ENCODE measurements at places on chromosomes 5 and 9.
A peak's percentile ranks its signal among the peaks of the same experiment; 100 is the strongest.

GRCh38 chr9:4579001-4579400 lies 83.1 kb upstream of the PLPP6 start:
- no peak for DNase-seq

DNA sequence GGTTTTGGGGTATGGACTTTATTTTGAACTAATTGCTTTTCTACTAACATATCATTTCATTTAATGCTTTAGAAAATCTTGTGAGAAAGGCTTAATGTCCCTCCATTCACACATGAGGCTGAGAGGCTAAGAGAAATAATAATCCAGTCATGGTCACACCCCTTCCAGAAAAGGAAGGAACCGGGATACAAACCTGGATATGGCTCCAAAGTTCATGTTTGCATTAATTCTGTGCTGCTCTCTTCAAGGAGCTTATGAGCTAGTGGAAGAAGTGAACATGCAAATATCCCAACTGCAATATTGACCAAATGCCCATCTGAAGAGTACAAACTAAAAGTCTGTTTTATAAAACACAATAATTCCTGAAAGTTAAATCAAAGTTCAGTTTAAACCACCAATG lies 732.1 kb upstream of the RIOK2 start:
- DNase-seq = no peak

DNA sequence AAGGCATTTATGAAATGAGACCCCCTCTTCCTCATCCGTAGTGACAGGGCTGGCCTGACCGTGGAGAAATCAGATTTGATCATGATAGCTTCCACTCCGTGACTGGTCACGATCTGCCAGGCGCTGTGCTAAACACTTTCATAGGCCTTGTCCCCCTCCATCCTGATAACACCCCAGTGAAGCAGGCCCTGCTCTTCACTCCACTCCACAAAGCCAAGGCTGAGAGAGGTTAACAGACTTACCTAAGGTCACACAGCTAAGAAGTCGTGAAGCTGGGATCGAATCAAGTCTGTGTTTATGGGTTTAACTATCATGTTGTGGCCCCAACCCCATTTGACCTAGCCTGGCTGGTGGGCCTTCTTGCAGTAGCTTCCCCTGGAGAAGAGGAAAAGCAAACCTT lies 53.3 kb upstream of the IL17B start:
- DNase-seq = no peak

- DNase-seq = peak; percentile 53
These were observed 20.9 kb downstream of the CSF2 start for GRCh38 chr5:132094393-132095076.

- DNase-seq = no peak
These were observed 16.1 kb downstream of the NOTCH1 start for GRCh38 chr9:136529516-136530460.

DNA sequence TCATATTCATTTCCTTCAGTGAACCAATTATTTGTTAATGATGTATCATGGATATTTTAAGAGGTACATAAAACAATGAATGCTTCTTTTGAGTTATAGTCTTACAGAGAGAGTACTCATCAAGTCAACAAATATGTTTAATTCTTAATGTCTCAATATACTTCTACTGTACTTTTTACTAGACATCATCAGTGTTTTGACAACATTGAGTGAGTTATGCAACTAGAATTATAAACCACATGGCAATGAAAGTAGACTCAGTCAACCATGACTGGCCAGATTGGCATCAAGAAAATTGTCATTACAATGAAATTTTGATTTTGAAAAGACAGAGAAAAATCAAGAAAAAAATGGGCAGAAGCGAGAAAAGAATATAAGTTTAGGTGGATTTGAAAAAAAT lies 1248.1 kb upstream of the CDH18 start:
- DNase-seq = no peak

GRCh38 chr9:2032234-2032633 lies 17.1 kb downstream of the SMARCA2 start:
- no peak for DNase-seq

DNA sequence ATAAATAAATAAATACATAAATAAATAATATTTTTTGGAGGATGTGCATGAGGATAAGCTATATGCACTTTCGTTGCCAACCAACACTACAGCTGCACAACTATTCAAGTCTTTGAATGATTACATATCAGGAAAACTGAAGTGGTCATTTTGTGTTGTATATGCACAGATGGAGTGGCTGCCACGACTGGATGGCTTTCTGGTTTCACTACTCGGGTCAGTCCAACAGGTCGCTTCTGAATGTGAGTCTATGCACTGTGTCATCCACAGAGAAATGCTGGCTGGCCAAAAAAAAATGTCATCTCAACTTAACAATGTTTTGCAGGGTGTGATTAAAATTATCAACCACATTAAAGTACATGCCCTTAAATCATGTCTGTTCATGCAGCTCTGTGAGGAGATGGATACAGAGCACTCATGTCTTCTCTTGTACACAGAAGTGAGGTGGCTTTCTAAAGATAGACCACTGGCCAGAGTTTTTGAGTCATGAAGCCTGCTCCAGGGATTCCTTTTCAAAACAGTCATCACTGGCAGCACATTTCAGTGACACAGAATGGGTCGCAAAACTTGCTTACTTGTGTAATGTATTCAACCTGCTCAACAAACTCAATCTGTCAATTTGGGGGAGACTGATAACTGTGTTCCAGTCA lies 589.8 kb upstream of the CYLC2 start:
- DNase-seq = no peak

GRCh38 chr5:37424441-37424840 lies 45.3 kb downstream of the WDR70 start:
- no peak for DNase-seq

- no peak for DNase-seq
These were observed 1.0 kb downstream of the DMRT2 start for GRCh38 chr9:1051210-1051583.

GRCh38 chr5:52051759-52052158 lies 668.5 kb downstream of the ISL1 start:
- no peak for DNase-seq

DNA sequence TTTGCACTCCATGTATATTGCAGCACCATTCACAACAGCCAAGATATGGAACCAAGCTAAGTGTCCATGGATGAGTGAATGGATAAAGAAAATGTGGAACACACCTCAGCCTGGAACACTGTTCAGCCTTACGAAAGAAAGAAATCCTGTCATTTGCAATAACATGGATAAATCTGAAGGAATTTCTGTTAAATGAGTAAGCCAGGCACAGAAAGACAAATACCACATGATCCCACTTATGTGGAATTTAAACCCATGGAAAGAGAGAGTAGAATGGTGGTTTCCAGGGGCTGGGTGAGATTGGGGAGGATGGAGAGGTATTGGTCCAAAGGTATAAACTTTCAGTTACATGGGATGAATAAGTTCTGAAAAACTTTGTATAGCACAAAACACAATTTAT lies 228.9 kb upstream of the CD180 start:
- no peak for DNase-seq

DNA sequence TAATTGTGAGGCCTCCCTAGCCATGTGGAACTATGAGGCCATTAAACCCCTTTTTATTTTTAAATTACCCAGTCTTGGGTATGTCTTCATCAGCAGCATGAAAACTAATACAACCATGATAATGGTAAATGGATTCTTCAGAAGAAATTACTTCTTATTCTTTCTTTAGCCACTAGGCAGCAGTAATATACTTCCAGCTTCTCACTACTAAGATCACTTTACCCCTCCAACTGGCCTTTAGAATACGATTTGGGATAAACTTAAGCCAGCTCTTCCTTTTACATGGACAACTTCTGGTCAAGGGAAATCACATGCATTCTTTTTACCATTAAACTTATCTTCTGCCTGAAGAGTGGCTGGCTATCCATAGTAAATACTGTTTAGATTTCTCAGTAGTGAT lies 355.4 kb downstream of the MAN2A1 start:
- DNase-seq = no peak

- no peak for DNase-seq
These were observed 317.4 kb downstream of the NNT start for GRCh38 chr5:43920422-43920821.

DNA sequence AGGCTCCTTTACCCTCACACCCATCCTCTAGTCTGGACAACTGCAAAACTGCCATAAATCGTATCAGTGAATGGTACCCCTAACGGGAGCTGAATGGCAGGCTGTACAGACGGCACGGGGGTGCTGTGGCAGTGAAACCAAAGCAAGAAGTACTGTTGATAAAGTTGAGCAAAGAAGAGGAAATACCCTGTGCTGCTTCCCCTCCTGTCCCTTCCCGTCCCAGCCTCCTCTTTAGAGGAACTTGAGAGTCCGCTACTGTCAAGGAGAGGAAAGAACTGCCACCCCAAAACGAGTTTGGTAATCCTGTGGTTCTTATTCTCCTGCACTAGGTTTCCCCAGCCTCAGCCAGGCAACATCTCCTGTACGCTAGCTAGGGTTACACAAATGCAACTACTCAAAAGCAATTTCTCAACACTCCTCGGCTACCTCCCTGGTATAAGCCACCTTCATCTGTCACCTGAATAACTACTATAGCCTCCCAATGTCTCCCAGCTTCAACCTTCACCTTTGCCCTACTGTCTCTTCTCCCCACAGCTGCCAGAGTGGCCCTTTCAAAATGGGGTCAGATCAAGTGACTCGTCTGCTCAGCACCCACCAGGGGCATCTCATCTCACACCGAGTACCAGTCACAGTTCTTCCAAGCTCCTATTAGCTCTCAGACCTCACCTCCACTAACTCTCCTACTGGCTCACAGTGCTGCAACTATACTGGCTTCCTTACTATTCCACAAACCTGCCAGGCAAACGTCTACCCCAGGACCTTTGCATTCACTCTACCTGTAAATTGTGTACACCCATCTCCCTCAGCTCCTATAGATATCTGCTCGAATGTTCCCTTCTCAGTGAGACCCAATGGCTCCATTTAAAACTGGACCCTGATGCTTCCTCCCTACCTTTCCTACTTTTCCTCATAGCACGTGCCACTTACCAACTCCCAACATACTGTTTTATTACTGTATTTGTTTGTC lies 4.1 kb downstream of the GLRX start:
- DNase-seq = no peak

- DNase-seq = no peak
These were observed 24.8 kb downstream of the FYB1 start for GRCh38 chr5:39194466-39195136.

GRCh38 chr5:104611135-104611767 lies 1048.7 kb upstream of the NUDT12 start:
- no peak for DNase-seq

GRCh38 chr9:95769909-95770433 lies 105.5 kb upstream of the ERCC6L2 start:
- no peak for DNase-seq

DNA sequence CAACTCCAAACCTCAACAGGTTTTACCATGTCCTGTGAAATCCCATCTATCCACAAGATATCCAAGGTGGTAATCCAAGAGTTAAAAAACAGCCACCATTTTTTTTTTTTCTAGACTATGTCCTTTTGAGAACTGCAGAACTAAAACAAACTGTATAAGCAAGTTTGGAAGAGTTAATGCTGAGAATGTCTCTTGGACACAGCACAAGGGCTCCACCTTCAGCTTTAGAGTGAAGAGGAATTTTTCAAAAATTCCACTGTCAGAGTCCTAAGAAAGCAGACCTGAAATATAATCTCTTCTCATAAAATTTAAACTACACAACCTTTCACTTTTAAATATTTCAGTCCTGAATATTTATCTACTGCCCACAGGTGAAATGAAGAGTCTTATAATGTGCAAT lies 167.8 kb upstream of the CCNG1 start:
- no peak for DNase-seq

DNA sequence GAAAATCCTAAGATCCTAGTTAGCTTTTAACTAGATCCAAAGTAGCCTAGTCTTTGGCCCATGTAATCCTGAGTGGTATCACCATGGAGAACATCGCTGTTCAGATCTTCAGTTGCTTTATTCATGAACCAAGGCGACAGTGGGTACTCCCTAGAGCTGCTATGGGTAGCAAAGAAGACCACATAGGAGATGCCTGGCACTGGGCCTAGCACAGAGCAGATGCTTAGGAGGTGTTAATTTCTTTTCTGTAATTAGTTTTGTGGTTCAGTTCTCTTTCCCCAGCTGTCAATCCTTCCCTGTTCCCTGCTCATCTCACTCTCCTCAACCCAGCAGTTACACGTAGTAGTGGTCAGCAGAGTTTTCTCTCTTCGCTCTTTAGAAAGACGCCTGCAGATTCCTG lies 9.3 kb downstream of the CAST start:
- no peak for DNase-seq
